ENCODE measurements at places on chromosomes 1 and 21. TPM values are rescaled to one million over a fixed set of nuclear protein-coding genes. Genes with fewer than 3 reads are reported as not detected.

- DNase-seq, result no peak
- H3K27me3 ChIP-seq, result no peaks in the 10 kb centered on the region
- no peaks in the 10 kb centered on the region for H3K36me3 ChIP-seq
- H3K27ac ChIP-seq, result no peak overlapping the region
- peaks cover 35% of the 10 kb centered on the region for H3K4me1 ChIP-seq
- peak overlapping the region; percentile 97 for H3K4me3 ChIP-seq
Measured at GRCh38 chr1:229627003-229627402, 956 bp downstream of the URB2 start.

CD34 gene
- total RNA-seq, result 44.6 TPM

PPFIA4 gene
- 1.3 TPM for total RNA-seq

- no peak overlapping the region for H3K4me3 ChIP-seq
- no peaks in the 10 kb centered on the region for H3K27me3 ChIP-seq
- no peak for DNase-seq
- H3K27ac ChIP-seq, result no peak overlapping the region
Measured at GRCh38 chr1:248736977-248737376, 18.6 kb downstream of the LYPD8 start.

GRCh38 chr1:182107209-182107608, 45.7 kb upstream of the ZNF648 start:
- H3K4me3 ChIP-seq, result no peak overlapping the region
- no peak for DNase-seq
- no peak overlapping the region for H3K27ac ChIP-seq
- no peaks in the 10 kb centered on the region for H3K36me3 ChIP-seq
- no peaks in the 10 kb centered on the region for H3K4me1 ChIP-seq

- no peak overlapping the region for H3K4me3 ChIP-seq
- no peaks in the 10 kb centered on the region for H3K36me3 ChIP-seq
- H3K27ac ChIP-seq, result no peak overlapping the region
- H3K4me1 ChIP-seq, result no peaks in the 10 kb centered on the region
Measured at GRCh38 chr21:38780879-38781278, 24.9 kb upstream of the ETS2 start.

DNA sequence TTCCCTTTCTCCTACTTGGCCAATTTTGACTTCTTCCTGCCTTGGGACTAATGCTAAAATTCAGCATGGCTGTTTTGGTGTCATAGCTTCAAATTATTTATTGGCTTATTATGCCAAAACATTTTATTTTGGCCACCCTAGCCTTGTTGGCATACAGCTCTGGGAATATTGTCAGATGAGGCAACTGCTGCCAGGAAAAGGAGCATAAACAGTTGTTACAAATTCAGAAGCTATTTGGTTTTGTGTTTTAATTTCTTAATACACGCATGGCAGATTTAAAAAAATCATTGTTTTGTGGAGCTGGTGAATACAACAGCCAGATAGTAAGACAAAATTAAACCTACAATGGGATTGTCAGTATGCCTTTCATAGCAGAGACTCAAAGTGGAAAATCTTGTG, 66.8 kb upstream of the BCL10 start:
- no peaks in the 10 kb centered on the region for H3K27me3 ChIP-seq
- H3K27ac ChIP-seq, result no peak overlapping the region
- H3K4me3 ChIP-seq, result no peak overlapping the region
- H3K4me1 ChIP-seq, result peaks cover 13% of the 10 kb centered on the region

- H3K4me1 ChIP-seq, result peaks cover 17% of the 10 kb centered on the region
- H3K27ac ChIP-seq, result peak overlapping the region; percentile 50
- peaks cover 18% of the 10 kb centered on the region for H3K36me3 ChIP-seq
- H3K4me3 ChIP-seq, result no peak overlapping the region
- peak; percentile 49 for DNase-seq
- H3K27me3 ChIP-seq, result no peaks in the 10 kb centered on the region
Measured at GRCh38 chr1:184792450-184792969, 37.9 kb upstream of the EDEM3 start.

BCL10 gene
- 27.4 TPM for total RNA-seq

GRCh38 chr1:83500987-83501591, 497.8 kb downstream of the TTLL7 start:
- H3K36me3 ChIP-seq, result no peaks in the 10 kb centered on the region
- no peaks in the 10 kb centered on the region for H3K27me3 ChIP-seq
- H3K27ac ChIP-seq, result no peak overlapping the region
- no peak for DNase-seq
- H3K4me3 ChIP-seq, result no peak overlapping the region

- no peak overlapping the region for H3K27ac ChIP-seq
- no peak overlapping the region for H3K4me3 ChIP-seq
- H3K36me3 ChIP-seq, result no peaks in the 10 kb centered on the region
- H3K27me3 ChIP-seq, result no peaks in the 10 kb centered on the region
- peaks cover 51% of the 10 kb centered on the region for H3K4me1 ChIP-seq
- peak; percentile 70 for DNase-seq
Measured at GRCh38 chr1:3618881-3619671, 5.7 kb upstream of the TPRG1L start.

BRDT gene
- not detected for total RNA-seq

GRCh38 chr1:178632653-178633052, 92.4 kb upstream of the RALGPS2 start:
- H3K27ac ChIP-seq, result no peak overlapping the region

- H3K27me3 ChIP-seq, result peaks cover 8% of the 10 kb centered on the region
- no peak overlapping the region for H3K27ac ChIP-seq
- H3K4me1 ChIP-seq, result no peaks in the 10 kb centered on the region
- no peaks in the 10 kb centered on the region for H3K36me3 ChIP-seq
- no peak overlapping the region for H3K4me3 ChIP-seq
Measured at GRCh38 chr1:219875860-219876259, 52.5 kb downstream of the SLC30A10 start.

CFHR5 gene
- not detected for total RNA-seq

GRCh38 chr1:184608581-184608980, 146.1 kb downstream of the EDEM3 start:
- peaks cover 14% of the 10 kb centered on the region for H3K4me1 ChIP-seq
- no peak overlapping the region for H3K27ac ChIP-seq
- no peak overlapping the region for H3K4me3 ChIP-seq
- no peak for DNase-seq
- H3K36me3 ChIP-seq, result no peaks in the 10 kb centered on the region
- H3K27me3 ChIP-seq, result no peaks in the 10 kb centered on the region

GRCh38 chr1:42944246-42944928, 14.3 kb downstream of the SLC2A1 start:
- H3K36me3 ChIP-seq, result no peaks in the 10 kb centered on the region
- H3K27ac ChIP-seq, result peak overlapping the region; percentile 42
- no peak for DNase-seq
- H3K27me3 ChIP-seq, result no peaks in the 10 kb centered on the region
- peaks cover 72% of the 10 kb centered on the region for H3K4me1 ChIP-seq

DNA sequence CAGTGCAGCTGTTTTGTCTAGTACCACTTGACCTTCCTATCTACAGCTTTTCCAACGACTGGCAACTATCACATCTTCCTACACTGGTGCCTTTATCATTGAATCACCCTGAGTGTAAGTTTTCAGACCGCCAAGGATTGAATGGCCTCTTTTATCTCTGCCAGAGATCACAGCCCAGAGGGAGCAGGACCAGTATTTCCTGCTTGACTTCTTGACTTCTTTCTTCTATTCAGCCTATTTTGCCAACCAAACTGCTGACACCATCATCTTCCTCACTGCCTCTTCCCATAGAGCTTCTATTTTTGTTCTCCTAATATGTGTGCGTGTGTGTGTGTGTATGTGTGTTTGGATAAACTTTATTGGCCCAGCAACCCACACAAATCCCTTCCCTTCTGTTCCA, 53.8 kb downstream of the SERBP1 start:
- H3K27ac ChIP-seq, result no peak overlapping the region
- no peaks in the 10 kb centered on the region for H3K4me1 ChIP-seq
- no peaks in the 10 kb centered on the region for H3K36me3 ChIP-seq
- no peak for DNase-seq

DNA sequence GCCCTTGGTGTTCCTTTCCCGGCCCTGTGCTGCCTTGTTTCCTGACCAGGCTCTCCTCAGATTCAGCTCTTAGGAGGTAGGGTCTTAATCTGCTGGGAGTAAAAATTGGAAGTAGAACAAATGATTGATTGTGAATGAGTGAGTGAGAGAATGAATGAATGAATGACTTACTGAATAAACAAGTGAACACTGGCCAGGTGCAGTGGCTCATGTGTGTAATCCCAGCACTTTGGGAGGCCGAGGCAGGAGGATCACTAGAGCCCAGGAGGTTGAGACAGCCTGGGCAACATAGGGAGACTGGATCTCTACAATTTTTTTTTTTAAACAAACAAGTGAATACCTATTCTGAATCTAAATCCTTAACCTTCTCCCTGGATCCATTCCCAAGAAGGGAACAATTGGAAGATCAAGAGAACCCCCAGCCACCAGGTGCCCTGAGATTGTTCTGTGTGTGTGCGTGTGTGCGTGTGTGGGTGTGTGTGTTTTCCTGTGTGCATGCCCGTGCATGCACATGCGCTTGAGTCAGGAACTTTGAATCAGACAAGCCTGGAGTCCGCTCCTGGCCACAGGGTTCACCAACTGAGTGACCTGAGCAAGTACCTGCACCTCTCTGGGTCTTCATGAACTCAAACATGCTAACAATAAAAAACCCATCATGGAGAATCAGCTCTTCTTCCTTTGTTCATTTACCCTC, 24.3 kb upstream of the CITED4 start:
- no peaks in the 10 kb centered on the region for H3K36me3 ChIP-seq
- H3K27ac ChIP-seq, result no peak overlapping the region
- no peak overlapping the region for H3K4me3 ChIP-seq
- peaks cover 6% of the 10 kb centered on the region for H3K4me1 ChIP-seq
- peaks cover 31% of the 10 kb centered on the region for H3K27me3 ChIP-seq

DNA sequence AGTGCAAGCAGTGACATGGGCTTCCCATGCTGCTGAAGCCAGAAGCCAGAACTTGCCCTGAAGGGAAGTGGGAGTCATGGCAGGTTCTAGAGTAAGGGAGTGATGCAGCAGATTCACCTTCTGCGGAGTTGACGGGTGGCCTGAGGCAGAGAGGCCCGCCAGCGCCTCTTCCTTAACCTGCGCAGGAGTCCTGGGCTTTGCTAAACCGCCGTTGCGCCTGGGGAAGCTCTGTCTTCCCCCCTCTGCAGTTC, 67.3 kb downstream of the OBSCN start:
- no peaks in the 10 kb centered on the region for H3K27me3 ChIP-seq
- peak overlapping the region; percentile 60 for H3K27ac ChIP-seq
- H3K4me1 ChIP-seq, result peaks cover 13% of the 10 kb centered on the region
- peak overlapping the region; percentile 73 for H3K4me3 ChIP-seq

- no peaks in the 10 kb centered on the region for H3K36me3 ChIP-seq
- no peaks in the 10 kb centered on the region for H3K27me3 ChIP-seq
- H3K27ac ChIP-seq, result no peak overlapping the region
- peaks cover 7% of the 10 kb centered on the region for H3K4me1 ChIP-seq
Measured at GRCh38 chr1:35863136-35863535, 19.9 kb upstream of the AGO1 start.

DNAJC28 gene
- 2.1 TPM for total RNA-seq

SLC5A3 gene
- 17.4 TPM for total RNA-seq

DNA sequence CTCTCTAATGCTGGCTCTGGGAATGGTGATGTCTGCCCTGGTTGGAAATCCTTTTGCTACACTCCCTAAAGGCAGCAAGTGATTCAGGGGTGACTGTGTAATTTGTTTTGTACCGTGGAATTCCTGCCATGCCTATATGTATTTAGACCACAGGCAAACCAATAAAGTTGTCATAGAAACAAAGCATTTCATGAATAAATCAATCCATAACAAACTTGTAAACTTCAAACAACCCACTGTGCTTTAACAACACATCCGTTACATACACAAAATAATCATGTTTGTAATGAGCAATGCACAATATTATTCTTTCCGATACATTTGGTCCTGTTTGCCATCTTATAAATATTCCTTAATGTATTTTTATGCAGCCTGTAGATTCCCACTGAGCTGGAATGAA, 330.3 kb upstream of the SNX7 start:
- no peak for DNase-seq
- H3K27me3 ChIP-seq, result no peaks in the 10 kb centered on the region
- H3K4me1 ChIP-seq, result peaks cover under 1% of the 10 kb centered on the region
- no peaks in the 10 kb centered on the region for H3K36me3 ChIP-seq
- no peak overlapping the region for H3K27ac ChIP-seq

GRCh38 chr1:81113688-81114087, 687.0 kb upstream of the ADGRL2 start:
- H3K4me3 ChIP-seq, result no peak overlapping the region
- no peak for DNase-seq
- no peaks in the 10 kb centered on the region for H3K4me1 ChIP-seq
- no peak overlapping the region for H3K27ac ChIP-seq
- no peaks in the 10 kb centered on the region for H3K36me3 ChIP-seq
- H3K27me3 ChIP-seq, result no peaks in the 10 kb centered on the region

- no peaks in the 10 kb centered on the region for H3K4me1 ChIP-seq
- no peaks in the 10 kb centered on the region for H3K36me3 ChIP-seq
- H3K4me3 ChIP-seq, result no peak overlapping the region
- H3K27me3 ChIP-seq, result no peaks in the 10 kb centered on the region
- H3K27ac ChIP-seq, result no peak overlapping the region
Measured at GRCh38 chr21:38083535-38083934, 167.3 kb upstream of the KCNJ6 start.

DNA sequence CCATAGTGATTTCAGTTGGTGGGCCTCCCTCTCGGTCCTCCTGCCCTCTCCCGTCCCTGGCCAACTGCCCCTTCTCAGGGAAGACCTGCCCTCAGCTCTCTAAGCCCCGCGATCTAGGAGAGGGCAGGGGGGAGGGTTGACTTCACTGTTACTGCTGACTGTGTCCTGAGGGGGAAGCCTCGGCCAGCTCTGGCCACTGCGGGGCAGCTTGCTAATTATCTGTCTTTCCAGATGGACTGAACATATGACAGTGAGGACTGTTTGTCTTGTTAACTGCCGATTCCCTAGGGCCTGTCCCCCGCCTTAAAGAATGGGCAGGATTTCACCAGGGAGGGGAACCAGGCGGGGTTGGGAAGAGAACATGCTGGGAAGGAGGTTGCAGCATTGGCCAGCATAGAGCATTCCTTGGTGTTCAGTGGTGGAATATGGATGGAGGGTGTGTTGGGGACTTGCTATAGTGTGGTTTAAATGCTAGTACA, 22.9 kb downstream of the NIPAL3 start:
- H3K36me3 ChIP-seq, result peaks cover 21% of the 10 kb centered on the region
- no peaks in the 10 kb centered on the region for H3K27me3 ChIP-seq
- DNase-seq, result no peak
- H3K4me1 ChIP-seq, result peaks cover 8% of the 10 kb centered on the region

DNA sequence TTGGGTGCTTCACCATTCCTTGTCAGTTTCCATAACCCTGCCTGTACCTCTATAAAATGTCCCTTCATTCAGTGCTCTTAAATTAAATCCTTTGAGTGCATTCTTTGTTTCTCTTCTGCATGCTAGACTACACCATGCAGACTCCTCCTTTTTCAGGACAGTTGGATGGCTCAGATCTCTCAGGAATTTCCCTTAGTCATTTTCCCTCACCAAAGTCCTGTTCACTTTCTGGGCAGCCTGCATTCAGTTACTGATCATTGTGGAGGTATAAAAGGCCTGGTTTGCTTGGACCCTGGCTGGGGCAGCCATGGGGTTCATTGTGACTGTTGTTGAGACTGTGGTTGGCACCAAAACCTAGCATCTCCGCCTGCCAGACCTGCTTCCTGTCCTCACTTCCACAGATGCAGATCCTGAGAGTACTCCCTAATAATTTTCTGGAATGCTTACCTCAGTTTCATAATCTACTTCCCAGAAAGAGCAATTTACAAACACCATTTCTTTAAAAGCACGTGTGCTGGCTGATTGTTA, 88.4 kb downstream of the PDE4B start:
- H3K27ac ChIP-seq, result no peak overlapping the region
- no peaks in the 10 kb centered on the region for H3K36me3 ChIP-seq
- H3K27me3 ChIP-seq, result no peaks in the 10 kb centered on the region
- no peaks in the 10 kb centered on the region for H3K4me1 ChIP-seq
- peak; percentile 13 for DNase-seq
- no peak overlapping the region for H3K4me3 ChIP-seq

- no peak overlapping the region for H3K27ac ChIP-seq
- peaks cover 41% of the 10 kb centered on the region for H3K4me1 ChIP-seq
- DNase-seq, result no peak
- H3K27me3 ChIP-seq, result no peaks in the 10 kb centered on the region
- no peaks in the 10 kb centered on the region for H3K36me3 ChIP-seq
Measured at GRCh38 chr21:34076835-34077234, 3.5 kb downstream of the MRPS6 start.

TCHH gene
- total RNA-seq, result 0.15 TPM

Measured in lower lobe of right lung (tissue), 2 donors.